ENCODE measurements at places on chromosomes 5 and 9.
A peak's percentile ranks its signal among the peaks of the same experiment; 100 is the strongest.

DNA sequence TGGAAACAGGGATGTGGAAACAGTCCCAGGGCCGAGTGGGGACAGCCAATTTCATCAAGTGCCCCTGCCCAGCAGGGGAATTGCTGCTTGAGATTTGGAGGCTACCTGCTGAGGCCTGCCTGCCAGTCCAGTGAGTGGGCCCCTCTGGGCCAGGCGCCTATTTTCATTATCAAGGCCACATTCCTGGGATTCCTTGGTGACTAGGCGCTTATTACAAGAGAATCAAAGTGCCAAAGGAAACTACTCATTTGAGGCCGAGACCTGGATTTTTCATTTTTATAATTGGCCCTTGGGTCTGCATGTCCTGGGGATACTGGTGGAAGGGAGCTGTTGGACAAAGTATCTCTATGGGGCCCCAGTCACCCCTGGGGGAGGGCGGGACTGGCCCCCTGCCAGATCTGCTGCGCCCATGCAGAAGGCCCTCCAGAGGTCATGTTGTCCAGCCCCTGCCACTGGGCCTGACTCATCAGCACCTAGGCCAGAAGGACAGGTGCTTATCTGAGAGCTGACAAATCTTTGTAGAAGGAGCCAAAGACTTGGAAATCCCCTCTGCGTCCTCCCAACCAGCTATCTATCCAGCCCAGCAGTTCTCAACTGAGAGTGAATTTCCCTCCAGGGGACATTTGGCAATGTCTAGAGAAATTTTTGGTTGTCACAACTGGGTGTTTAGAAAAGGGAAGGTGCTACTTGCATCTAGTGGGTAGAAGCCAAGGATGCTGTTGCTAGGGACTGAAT, 45.6 kb downstream of the FOXI1 start:
- H3K4me1 ChIP-seq, result peaks cover 11% of the 10 kb centered on the region
- no peaks in the 10 kb centered on the region for H3K27me3 ChIP-seq
- no peaks in the 10 kb centered on the region for H3K36me3 ChIP-seq

GRCh38 chr5:149514512-149514911, 36.7 kb downstream of the CSNK1A1 start:
- H3K27ac ChIP-seq, result no peak overlapping the region
- peaks cover 13% of the 10 kb centered on the region for H3K4me1 ChIP-seq
- H3K4me3 ChIP-seq, result no peak overlapping the region
- H3K36me3 ChIP-seq, result peaks cover 45% of the 10 kb centered on the region
- no peaks in the 10 kb centered on the region for H3K27me3 ChIP-seq

- no peaks in the 10 kb centered on the region for H3K4me1 ChIP-seq
- H3K36me3 ChIP-seq, result no peaks in the 10 kb centered on the region
- no peak overlapping the region for H3K27ac ChIP-seq
- DNase-seq, result no peak
- H3K4me3 ChIP-seq, result no peak overlapping the region
Observed at GRCh38 chr9:2465921-2466460, 155.6 kb upstream of the VLDLR start.

- no peaks in the 10 kb centered on the region for H3K36me3 ChIP-seq
- no peak for DNase-seq
- no peak overlapping the region for H3K4me3 ChIP-seq
- H3K4me1 ChIP-seq, result no peaks in the 10 kb centered on the region
Observed at GRCh38 chr5:164139423-164139822, 634.0 kb downstream of the MAT2B start.

GRCh38 chr5:178318893-178319292, 86.3 kb upstream of the PHYKPL start:
- H3K27ac ChIP-seq, result no peak overlapping the region
- no peak overlapping the region for H3K4me3 ChIP-seq
- H3K27me3 ChIP-seq, result no peaks in the 10 kb centered on the region

- no peak overlapping the region for H3K4me3 ChIP-seq
- no peak overlapping the region for H3K27ac ChIP-seq
- no peaks in the 10 kb centered on the region for H3K27me3 ChIP-seq
- H3K4me1 ChIP-seq, result peaks cover 8% of the 10 kb centered on the region
- no peak for DNase-seq
Observed at GRCh38 chr5:38823503-38823902, 22.3 kb upstream of the OSMR start.

DNA sequence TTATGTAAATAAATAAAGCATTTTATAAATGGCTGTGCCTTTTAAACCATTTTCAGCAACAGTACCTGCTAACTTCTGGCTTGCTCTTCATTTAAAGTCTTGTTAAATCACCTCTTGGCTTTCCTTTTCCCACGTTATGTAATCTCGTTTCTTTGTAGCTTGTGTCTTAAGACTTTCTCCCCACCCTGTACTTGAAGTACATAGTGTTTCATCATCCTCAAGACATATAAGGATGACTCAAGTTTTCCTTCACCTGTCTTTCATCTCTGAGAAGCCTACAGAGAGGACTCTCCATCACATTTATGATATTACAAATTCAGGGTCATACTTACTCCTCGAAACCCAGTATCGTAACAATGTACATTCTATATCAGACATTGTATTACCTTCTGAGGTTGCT, 33.9 kb downstream of the PRELID2 start:
- no peaks in the 10 kb centered on the region for H3K4me1 ChIP-seq
- no peak for DNase-seq
- H3K27me3 ChIP-seq, result no peaks in the 10 kb centered on the region
- H3K4me3 ChIP-seq, result no peak overlapping the region
- no peak overlapping the region for H3K27ac ChIP-seq

- H3K4me1 ChIP-seq, result no peaks in the 10 kb centered on the region
- H3K27ac ChIP-seq, result no peak overlapping the region
- DNase-seq, result no peak
- H3K27me3 ChIP-seq, result no peaks in the 10 kb centered on the region
- no peaks in the 10 kb centered on the region for H3K36me3 ChIP-seq
- H3K4me3 ChIP-seq, result no peak overlapping the region
Observed at GRCh38 chr9:91208837-91209236, 152.9 kb downstream of the AUH start.

DNA sequence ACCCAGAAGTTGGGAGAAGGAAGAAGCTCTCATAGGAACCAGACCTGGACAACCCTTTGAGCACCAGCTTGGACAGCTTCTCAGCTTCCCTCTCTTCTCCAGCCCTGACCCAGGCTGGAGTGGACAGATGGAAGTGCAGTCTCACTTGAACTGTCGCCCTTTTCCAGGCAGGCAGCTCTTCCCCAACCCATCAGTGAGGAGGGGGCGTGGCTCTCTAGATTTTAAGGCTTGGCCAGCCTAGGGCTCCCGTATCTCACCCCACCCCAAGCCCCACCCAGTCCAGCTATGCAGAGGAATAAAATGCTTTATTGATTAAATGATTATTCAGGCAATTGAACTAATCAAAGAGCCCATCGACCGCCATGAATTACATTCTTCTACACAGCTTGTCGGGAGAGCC, 2.2 kb downstream of the PAX5 start:
- H3K27me3 ChIP-seq, result peaks cover 97% of the 10 kb centered on the region
- no peak for DNase-seq
- no peaks in the 10 kb centered on the region for H3K36me3 ChIP-seq
- peaks cover 16% of the 10 kb centered on the region for H3K4me1 ChIP-seq

GRCh38 chr9:112112941-112113681, 62.0 kb downstream of the SUSD1 start:
- no peaks in the 10 kb centered on the region for H3K27me3 ChIP-seq
- DNase-seq, result no peak
- H3K27ac ChIP-seq, result peak overlapping the region; percentile 69
- H3K36me3 ChIP-seq, result no peaks in the 10 kb centered on the region

- peaks cover 27% of the 10 kb centered on the region for H3K36me3 ChIP-seq
- no peaks in the 10 kb centered on the region for H3K27me3 ChIP-seq
- no peak overlapping the region for H3K27ac ChIP-seq
- peaks cover 18% of the 10 kb centered on the region for H3K4me1 ChIP-seq
Observed at GRCh38 chr5:150116667-150117400, 30.5 kb upstream of the CSF1R start.

DNA sequence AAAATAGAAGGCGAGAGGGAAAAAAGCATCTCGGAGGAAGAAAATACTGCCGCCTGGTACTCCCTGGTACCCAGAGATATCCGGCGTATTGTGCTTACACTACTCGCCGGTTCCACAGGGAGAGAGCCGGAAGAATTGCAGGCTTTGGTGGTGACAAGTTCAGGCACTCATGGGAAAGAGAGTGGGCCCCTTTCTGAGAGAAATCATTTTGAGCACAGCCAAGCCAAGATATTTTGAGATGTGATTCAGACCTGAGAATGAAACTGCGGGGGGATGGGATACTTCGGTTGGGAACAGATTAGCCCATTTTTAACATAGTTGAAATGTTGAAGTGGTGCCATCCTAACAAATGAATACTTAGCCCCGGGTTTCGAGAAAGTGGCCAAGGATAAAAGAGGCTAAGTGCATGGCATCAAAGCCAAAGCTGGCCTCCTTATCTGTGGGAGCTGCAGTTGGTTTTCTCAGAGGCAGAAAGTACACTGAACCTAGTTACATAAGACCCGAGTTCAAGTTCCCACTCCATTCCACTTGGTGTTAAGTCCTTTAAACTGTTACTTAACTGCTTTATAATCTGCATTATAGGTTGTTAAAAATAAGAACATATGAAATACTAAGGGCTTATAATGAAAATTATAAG, 62.7 kb downstream of the SLC1A3 start:
- peaks cover 3% of the 10 kb centered on the region for H3K4me1 ChIP-seq
- H3K27me3 ChIP-seq, result no peaks in the 10 kb centered on the region
- DNase-seq, result peak; percentile 43
- peak overlapping the region; percentile 27 for H3K27ac ChIP-seq
- H3K36me3 ChIP-seq, result no peaks in the 10 kb centered on the region

GRCh38 chr9:106075960-106076327, 381.6 kb downstream of the TMEM38B start:
- DNase-seq, result peak; percentile 90
- no peaks in the 10 kb centered on the region for H3K36me3 ChIP-seq
- H3K27ac ChIP-seq, result peak overlapping the region; percentile 54

- H3K4me3 ChIP-seq, result no peak overlapping the region
- no peak overlapping the region for H3K27ac ChIP-seq
- peaks cover 4% of the 10 kb centered on the region for H3K4me1 ChIP-seq
Observed at GRCh38 chr9:137545123-137545522, 5.1 kb downstream of the PNPLA7 start.

GRCh38 chr5:134560698-134561097, 35.2 kb downstream of the JADE2 start:
- H3K27me3 ChIP-seq, result no peaks in the 10 kb centered on the region
- DNase-seq, result no peak
- H3K36me3 ChIP-seq, result no peaks in the 10 kb centered on the region
- no peak overlapping the region for H3K27ac ChIP-seq

DNA sequence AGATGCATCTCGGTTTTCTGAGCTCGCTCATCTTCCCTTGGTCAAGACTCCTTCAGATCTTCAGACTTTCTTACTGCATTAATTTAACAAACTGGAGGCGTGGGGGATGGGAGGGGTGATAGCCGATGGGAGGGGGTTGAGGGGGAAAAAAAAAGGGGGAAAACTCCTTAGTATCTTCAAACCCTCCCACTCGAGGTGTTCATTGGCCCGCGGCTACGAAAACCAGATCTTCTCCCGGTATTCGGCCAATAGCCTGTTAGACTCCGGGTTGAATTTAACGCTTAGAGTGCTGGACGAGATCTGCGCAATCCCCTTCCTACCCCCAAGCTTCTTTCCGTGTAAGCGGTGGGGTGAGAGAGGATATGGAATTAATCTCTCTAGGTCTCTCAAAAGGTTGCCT, 689 bp upstream of the GLRA1 start:
- no peaks in the 10 kb centered on the region for H3K36me3 ChIP-seq
- H3K27ac ChIP-seq, result no peak overlapping the region
- peaks cover 4% of the 10 kb centered on the region for H3K27me3 ChIP-seq
- DNase-seq, result no peak
- H3K4me3 ChIP-seq, result no peak overlapping the region

- H3K4me3 ChIP-seq, result no peak overlapping the region
- peaks cover 19% of the 10 kb centered on the region for H3K4me1 ChIP-seq
- H3K27ac ChIP-seq, result no peak overlapping the region
- no peak for DNase-seq
- H3K27me3 ChIP-seq, result no peaks in the 10 kb centered on the region
Observed at GRCh38 chr9:86355814-86356213, 1.6 kb upstream of the TUT7 start.

DNA sequence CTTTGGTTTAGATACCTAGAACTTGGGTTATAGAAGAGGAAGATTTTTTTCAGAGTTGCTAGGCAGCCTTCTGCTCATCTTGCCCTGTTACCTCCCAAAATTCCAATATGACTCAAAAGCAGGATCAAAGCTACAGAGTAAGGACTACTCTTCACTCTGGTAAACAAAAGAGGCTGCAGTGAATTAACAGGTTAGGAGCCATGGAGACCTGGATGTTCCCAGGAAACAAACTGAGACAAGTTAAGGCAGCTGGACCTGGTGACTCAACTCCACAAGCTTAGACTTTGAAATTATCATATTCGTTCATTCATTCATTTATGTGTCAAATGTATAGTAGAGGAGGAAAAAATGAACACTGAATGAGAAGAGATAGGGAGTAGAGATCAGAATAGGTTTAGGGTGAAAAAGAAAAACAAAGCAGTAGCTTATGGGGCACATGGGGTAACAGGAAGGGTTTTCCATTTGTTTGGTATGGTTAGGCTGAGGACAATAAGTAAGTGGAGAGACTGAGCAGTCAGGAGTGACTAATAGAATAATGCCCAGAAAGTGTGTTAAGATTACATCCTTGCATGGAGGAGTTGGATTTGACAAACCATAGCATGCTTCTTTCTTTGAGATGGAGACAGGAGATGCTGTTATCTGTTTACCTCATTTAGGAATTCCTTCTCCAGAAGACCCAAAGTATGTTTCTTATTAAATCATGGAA, 464.0 kb upstream of the ZNF608 start:
- H3K4me1 ChIP-seq, result no peaks in the 10 kb centered on the region
- H3K4me3 ChIP-seq, result no peak overlapping the region
- H3K27me3 ChIP-seq, result no peaks in the 10 kb centered on the region
- no peak for DNase-seq

DNA sequence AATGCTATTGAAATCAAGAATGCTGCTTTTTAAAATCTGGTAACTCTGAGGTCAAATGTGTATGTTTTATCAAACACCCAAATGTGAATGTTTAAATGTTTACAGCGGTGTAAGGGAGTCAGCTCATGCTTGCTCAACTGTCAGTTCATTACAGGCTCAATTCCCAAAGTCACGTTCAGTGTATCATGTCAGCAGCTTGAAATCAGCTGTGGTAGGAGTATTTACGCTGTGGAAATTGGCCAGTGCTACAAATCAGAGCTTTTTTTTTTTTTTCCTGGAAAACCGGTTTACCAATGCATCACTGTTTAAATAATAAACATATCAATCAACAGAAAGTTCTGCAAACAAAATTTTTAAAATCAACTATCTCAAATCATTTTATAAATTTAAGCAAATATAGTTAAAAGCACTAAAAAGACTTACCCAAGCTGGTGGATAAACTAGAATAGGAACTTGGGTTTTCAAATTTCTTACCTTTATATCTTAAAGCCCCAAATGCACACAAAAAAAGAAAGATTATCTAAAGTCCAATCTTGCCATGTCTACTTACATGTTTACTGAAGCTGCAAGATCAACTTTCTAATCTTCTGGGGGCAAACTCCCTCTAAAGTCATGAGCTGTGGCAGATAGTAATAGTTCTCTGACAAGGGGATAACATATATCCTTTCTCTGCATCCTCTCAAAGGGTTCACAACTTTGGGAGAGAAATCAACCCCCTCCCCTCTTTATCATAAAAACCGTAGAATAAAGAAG, 57.6 kb upstream of the GRAMD2B start:
- peaks cover 7% of the 10 kb centered on the region for H3K4me1 ChIP-seq
- DNase-seq, result no peak
- no peaks in the 10 kb centered on the region for H3K36me3 ChIP-seq
- no peaks in the 10 kb centered on the region for H3K27me3 ChIP-seq
- H3K4me3 ChIP-seq, result no peak overlapping the region

Measured in astrocyte (in vitro differentiated cells and primary cell).